ENCODE measurements at places on chromosomes 3 and 15.

- no peak for DNase-seq
Observed at GRCh38 chr3:14461006-14461747, 58.8 kb downstream of the SLC6A6 start.

- DNase-seq: no peak
Observed at GRCh38 chr3:28134198-28134597, 107.2 kb upstream of the CMC1 start.

GRCh38 chr3:160001850-160002623, 13.4 kb downstream of the IL12A start:
- DNase-seq: no peak

- DNase-seq: peak; percentile 71
Observed at GRCh38 chr15:55434989-55435825, 26.9 kb downstream of the PIERCE2 start.

- no peak for DNase-seq
Observed at GRCh38 chr3:157938154-157938779, 168.0 kb downstream of the SHOX2 start.

DNA sequence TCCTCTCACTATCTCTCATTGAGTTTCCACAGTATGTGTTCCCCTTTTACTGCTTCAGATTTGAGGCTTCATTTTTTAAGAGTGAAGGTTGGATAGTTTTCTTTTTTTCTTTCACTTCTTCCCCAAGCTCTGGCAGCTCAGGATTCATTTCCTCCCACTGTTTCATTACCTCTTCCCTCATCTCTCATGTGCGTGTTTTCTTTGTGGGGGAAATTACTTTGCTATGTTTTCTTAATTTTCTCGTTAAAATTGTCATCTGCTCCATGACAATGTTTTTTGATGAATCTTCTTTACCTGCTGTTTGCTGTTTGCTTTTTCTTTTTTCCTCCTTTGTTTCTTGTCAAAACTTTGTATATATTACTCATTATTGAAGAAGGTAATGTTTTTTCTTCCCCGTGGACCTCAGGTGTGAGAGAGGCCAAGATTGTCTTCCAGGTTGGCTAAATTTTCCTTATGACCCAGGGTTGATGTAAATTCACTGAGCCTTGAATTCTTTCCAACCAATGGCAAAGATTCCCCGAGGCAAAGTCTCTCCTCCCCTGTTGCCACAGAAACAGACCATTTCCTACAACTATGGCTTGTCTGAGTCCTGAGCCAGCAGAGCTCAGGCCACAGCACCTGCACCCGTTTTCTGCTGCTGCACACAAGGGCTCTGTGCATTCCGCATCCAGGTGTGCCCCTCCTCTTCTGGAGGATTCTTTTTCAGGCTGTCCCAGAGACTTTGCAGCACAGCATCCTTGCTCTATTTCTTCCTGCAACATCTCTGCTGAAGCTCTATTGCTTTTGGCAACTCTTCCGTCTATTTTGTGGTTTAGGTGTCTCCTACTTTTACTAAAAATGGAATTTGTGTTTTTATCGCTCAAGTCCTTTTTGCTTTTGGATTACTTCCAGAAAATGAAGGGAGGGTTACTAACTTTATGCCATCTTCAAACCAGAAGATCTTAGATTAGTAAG, 66.1 kb downstream of the NOX5 start:
- peak; percentile 31 for DNase-seq

DNA sequence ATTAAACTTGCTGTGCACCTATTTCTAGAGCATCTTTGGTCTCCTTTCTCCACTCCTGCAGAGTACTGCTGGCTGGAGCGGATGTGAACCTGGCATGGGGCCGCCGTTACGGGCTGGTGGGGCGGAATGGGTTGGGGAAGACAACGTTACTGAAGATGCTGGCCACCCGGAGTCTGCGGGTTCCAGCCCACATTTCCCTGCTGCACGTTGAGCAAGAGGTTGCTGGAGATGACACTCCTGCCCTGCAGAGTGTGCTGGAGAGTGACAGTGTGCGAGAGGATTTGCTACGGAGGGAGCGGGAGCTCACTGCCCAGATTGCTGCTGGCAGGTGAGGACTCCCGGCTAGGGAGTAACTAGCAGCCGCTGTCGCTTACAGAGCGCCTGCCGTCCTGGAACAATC, 2.1 kb downstream of the ABCF3 start:
- DNase-seq: no peak

DNA sequence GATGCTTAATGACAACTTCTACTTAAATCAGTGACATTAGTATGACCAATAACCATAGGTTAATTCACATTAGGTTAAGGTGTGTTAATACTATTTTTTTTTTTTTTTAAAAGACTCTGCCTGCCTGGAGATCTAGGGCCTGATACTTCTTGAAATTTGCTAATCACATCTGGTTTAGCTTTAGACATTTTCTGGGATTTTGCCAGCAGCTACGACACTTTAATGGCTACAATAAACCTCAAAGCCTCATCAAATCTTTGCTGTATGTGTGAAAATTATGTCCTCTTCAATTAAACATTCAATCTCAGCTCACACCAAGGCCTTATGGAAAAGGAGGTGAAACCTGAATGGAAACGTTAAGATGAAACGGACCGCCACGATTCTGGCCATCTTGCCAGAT, 167.9 kb downstream of the GREM1 start:
- DNase-seq: no peak

GRCh38 chr3:196569003-196569516, 600 bp downstream of the FBXO45 start:
- no peak for DNase-seq

GRCh38 chr3:20038699-20039465, 1.4 kb upstream of the KAT2B start:
- DNase-seq: peak; percentile 57

- no peak for DNase-seq
Observed at GRCh38 chr3:134859341-134859740, 64.3 kb downstream of the EPHB1 start.

GRCh38 chr3:156416846-156417558, 137.9 kb downstream of the SSR3 start:
- DNase-seq: no peak

DNA sequence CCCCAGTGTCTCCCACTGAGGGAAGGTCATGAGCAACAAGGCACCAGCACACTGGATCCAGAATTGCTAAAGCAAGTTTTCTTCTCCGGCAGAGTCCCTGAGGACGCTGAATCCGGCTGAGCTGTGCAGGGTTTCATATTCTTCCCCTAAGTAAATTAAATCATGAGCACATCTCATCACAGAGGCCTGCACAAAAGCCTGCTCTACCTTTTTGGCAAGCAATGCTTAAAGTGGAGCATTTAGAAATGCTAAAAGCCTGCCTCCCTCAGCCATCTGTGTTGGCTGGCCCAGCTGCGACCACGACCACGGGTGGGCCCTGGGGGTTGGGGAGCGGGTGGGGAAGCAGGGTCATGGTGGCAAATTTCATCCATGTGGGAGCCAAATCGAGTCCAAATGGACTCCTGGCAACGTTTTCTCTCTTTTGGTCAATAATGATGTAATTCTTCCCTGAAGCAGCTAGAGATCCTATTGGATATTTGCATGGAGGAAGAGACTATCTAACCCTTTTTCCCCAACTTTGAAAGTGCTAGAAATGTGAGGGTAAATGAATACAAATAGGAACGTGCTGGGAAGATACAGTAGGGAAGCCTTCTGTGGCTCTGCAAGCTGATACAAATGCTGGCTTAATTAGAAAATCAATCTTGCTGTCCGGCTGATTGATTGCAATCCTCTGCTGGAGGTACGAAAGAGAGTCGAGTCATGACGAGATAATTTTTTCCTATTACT, 532.8 kb upstream of the TBL1XR1 start:
- DNase-seq: no peak

DNA sequence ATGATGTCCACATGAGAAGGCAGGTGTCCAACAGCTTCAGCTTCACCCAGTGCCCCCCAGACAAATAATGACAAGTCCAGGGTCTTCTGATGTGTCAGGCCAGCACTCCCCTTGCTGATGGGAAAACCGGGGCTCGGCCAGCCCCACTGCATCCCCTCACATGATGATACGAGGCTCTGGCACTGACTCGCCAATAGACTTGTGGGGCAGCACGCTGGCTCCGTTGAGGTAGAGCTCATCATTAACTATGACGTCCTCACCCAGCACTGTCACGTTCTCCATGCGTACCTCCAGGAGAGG, 2.1 kb upstream of the AMIGO3 start:
- DNase-seq: no peak

GRCh38 chr3:115633467-115633866, 10.2 kb downstream of the GAP43 start:
- DNase-seq: no peak

DNA sequence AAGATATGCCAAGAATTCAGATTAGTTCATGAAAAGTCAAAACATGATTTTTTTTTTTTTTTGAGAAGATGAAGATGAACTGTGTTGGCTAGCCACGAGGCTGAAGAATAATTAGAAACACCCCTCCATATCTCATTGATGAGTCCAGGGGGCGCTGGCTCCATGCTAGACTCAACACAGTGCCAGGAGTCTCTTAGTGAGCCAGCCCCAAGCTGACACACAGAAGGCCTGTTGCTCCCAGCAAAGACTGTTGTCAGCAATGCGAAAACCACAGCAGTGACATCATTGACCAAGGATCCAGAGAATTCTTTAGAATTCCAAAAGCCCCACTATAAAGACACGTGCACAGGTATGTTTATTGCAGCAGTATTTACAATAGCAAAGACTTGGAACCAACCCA, 185.2 kb downstream of the ANXA2 start:
- DNase-seq: no peak

DNA sequence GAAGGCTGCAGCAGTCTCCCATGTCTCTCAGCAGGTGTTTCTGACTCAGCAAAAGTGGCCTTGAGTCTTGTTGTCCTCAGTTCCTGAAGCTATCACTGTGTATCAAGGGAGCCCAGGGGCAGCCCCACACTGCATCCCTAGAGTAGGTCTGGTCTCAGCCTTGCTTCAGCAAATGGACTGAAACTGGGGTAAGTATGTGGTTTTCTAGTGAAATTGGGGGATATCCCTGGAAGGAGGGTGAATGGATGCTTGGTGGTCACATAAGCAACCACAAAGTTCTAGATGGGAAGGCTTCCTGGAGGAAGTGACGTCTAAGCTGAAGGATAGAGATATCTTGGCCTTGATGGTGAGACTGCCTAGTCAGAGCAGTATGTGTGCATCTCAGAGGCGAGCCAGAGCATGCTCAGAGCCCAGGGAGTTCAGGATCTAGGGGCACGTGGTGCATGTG, 38.4 kb downstream of the TMEM158 start:
- DNase-seq: no peak

GRCh38 chr3:9930804-9931418, 2.7 kb upstream of the CRELD1 start:
- DNase-seq: no peak

DNA sequence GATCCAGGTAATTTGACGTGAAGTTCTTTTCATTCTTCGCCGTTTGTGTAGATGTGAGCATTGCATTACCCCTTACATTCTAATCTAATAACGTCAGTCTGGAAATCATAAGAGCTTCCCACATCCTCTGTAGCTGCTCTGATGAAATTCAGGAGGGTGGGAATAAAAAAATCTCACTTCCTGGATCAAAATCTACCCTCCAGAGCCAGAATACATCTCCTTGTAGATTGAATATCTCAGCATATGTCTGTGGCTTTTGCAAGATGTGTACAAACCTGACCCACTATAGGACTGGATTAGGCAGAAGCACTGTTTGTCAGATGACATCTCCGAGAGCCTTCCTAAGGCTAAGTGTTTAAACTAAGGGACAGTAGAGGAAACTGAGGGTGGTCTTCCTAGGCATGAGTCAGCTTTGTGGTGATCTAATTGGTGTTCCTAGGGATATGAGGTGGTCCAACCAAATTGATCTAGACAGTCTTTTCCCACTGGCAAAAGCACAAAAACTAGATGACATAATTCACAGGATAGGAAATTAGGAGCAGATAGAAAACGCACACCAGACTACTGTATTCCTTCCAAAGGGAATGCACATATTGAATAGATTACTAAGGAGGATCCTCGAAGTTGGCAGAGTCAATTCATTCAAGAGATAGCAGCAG, 216.3 kb upstream of the LRTM1 start:
- no peak for DNase-seq

DNA sequence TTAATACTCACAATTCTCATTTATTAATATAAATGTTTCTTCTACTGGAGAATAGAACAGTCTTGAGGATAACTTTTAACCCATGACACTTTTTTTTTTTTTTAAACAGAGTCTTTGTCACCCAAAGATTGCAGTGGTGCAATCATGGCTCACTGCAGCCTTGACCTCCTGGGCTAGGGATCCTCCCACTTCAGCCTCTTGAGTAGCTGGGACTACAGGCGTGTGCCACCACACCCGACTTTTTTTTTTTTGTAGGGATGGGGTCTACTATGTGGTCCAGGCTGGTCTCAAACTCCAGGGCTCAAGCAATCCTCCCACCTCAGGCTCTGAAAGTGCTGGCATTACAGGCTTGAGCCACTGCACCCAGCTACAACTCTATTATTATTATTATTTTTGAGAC, 34.5 kb downstream of the PIK3CB start:
- no peak for DNase-seq

DNA sequence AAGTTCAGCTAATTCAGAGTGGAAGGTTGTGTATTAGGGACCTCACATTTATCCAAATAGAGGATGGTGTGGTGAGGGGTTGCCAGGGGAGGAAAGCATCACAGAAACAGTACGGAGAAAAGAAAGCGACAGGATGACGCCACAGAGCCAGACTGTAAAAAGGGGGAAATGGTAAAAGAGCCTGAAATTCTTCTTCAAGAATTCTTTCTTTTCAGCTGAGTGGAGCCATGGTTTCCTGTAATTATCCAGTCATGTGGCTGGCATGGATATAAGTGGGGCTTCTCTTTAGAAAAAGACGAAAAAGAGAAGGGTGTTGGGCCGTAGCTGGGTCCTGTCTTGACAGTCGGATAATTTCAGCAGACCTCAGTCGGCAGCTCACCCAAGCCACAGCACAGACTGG, 24.5 kb upstream of the PSMD6 start:
- no peak for DNase-seq

GRCh38 chr15:60840306-60840702, 361.4 kb upstream of the ICE2 start:
- no peak for DNase-seq

DNA sequence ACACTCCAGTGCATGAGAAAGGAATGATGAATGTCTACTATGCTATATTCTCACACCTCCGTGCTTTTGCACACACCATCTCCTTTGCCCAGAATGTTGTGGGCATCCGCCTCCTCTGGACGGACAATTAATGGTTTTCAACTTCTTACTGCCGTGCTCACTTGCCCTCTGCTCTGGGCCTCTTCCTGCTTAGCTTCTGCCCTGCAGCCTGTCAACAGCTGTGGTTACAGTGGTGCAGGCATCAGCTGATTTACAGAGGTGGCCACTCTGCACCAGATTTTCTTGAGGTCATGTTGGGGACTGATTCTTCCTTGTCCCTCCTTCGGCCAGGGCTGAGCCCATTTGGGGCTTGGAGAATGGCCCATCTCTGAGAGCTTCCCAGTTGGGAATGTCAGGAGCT, 56.5 kb upstream of the TMEM115 start:
- no peak for DNase-seq

- DNase-seq: peak; percentile 69
Observed at GRCh38 chr3:196666001-196666867, 26.7 kb downstream of the NRROS start.

GRCh38 chr3:178671791-178672190, 135.6 kb downstream of the KCNMB2 start:
- no peak for DNase-seq

Measured in pons (tissue), 1 donor.